ENCODE measurements at places on chromosomes 7 and 10.

DNA sequence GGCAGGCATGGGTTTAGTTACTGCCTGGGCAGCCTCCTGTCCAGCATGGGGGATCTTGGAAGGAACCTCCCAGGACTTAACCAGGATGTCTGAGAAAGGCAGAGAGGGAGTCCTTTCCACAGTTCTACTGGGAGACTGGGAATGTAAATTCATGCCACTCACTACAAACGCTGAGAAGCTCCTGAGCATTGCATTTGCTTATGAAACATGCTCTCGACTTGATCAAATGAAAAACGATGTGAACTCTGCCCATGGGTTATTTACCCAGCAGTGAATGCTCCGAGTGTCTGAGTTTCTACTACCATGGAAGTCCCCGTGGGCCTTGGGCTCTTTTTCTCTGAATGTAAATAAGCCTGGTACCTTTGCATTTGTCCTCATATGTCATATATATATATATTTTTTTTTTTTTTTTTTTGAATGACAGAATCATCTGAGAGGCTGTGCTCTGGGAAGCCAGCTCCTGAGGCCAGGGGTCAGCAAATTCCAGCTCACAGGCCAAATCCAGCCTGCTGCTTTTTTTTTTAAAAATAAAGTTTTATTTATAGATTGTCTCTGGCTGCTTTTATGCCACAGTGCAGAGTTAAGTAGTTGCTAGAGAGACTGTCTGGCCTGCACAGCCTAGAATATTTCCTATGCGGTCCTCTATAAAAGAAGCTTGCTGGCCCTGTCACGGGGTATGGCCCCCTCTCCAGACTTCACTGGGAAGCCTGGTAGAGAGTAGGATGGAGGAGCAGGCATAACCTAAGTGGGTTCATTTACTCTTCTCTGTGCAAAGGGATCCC lies 21.4 kb upstream of the RAPGEF5 start:
- no peak for DNase-seq

DNA sequence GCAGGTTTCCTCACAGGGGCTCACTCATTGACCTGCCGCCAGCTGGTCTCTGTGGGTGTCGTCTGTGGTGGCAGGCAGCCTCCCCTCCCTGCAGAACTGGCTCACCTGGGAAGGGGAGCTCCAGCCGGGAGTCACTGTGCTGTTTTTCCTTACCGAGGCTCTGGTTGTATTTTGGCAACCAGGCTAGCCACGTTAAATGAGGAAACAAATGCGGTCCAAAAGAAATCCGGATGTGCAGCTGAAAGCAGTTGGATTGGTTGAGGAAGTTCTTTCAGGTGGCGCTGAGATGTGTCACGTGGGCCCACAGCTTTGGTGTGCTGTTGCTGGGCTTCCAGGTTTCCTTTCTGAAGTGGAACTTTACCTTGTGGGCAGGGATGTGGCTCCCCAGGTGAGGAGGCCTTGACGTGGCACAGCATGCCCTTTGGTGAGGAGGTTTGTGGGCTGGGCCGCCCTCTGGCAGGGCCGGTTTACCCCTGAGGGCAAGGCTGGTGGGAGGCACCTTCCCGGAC lies 14.2 kb downstream of the MTURN start:
- no peak for DNase-seq

GRCh38 chr10:24597961-24598360 lies 125.7 kb downstream of the ARHGAP21 start:
- DNase-seq, result no peak

DNA sequence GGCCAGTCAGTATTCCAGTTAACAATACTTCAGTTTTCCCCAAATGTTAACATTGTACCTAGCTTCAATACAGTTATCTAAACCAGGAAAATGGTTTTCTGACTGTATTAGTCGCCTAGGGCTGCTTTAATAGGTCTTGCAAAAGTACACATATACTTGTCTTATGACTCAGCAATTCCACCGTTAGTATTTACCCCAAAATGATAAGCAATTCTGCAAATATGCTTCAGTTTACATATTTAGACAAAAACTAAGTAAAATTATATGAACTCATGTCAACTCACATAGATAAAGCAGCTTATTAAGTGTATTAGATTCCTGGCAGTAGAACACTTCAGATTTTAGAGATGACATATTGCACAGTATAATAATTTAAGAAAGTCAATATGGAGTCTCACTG lies 363.3 kb downstream of the ARL4A start:
- peak; percentile 24 for DNase-seq

- no peak for DNase-seq
Observed at GRCh38 chr7:130955565-130955919, 221.5 kb upstream of the KLF14 start.

GRCh38 chr7:156088115-156088514 lies 275.9 kb upstream of the SHH start:
- no peak for DNase-seq

GRCh38 chr10:132397036-132397541 lies at the start of gene PWWP2B:
PWWP2B (plus strand) TSS chr10:132397200; CDS start chr10:132397227, 27 bp downstream.
- no peak for DNase-seq

DNA sequence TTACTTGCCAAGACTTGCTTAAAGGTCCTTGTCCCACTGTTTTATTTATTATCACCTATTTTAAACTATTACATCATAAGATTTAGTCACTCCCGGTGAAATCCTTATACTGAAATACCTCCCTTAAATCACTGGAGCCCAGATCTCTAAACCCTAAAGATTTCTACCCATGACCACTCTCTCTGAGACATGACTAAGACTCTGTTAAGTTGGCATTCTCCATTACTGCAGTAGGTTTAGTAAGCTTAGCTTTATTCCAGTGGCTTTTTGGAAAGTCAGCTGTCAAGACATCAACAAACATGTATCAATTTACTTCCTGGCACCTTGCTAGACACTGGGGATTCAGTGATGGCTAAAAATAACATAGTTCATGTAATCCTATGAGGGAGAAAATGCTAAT lies 874.2 kb downstream of the KCNMA1 start:
- no peak for DNase-seq

DNA sequence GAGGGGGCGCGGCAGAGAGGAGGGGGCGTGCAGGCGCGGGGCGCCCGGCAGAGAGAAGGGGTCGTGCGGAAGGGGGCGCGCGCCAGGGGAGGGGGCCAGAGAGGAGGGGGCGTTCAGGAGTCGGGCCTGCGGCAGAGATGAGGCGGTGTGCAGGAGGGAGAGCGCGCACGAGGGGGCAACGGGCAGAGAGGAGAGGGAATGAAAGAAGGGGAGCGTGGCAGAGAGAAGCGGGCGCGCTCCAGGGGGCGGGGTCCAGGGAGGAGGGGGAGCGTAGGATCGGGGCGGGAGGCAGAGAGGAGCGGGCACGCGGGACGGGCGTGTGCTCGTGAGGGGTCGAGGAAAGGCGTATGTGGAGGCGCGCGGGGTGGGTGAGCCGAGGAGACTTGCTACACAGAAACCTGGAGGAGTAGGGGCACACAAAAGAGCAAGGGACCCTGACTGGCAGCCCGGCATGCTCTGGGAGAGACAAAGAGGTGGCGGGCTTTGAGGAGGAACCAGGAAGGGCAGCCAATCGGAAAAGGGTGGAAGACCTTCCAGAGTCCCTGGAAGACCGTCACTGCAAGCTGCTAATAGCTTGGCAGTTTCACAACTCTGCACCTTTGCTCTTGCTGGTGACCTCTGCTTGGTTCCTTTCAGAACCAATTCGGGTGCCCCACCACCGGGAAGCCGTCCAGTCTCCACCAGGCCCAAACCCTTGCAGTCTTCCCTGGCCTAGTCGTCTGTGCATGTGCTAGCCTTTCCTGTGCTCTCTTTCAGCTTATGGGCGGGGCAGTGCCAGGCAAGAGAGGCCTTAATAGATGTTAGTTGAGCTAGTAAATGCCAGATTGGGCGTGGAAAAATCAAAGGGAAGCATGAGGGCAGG lies 639 bp downstream of the DYDC2 start:
- DNase-seq, result no peak
